Activated T-helper 1 cell treated with anti-CD3 and anti-CD28 coated beads, Interleukin-12 subunit alpha, Interleukin-12 subunit beta, Interleukin-2, Interleukin-4 antibody, amounts not matched to agents 30 ng/mL and 10 ng/mL and 1 ng/mL, durations not matched to agents 14 hours and 24 hours and 36 hours (primary cell): ENCODE measurements at places on chromosomes 6 and 20.

DNA sequence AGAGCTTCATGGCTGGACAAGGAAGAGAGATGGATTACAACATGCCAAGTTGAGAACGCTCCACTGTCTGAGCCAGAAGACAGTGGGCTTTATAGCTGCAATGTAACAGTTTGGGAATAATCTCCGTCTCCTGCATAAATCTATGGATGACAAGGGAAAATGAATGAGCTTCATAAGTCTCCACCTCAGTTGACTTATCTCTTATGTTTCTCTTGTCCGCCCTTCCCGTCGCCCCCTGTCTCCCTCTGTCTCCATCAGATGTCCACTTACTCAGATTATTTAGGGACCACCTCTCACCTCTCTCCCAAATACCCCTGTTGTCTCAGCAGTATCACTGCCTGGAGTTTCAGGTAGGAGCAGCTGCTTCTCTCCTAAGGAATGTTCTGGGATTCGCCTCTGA, 13.7 kb upstream of the BPIFA2 start:
- no peaks in the 10 kb centered on the region for H3K4me1 ChIP-seq
- DNase-seq: no peak
- no peak overlapping the region for H3K4me3 ChIP-seq
- H3K36me3 ChIP-seq: no peaks in the 10 kb centered on the region
- H3K27ac ChIP-seq: no peak overlapping the region
- H3K27me3 ChIP-seq: peaks cover 3% of the 10 kb centered on the region

GRCh38 chr6:6003621-6004366, 2.9 kb downstream of the NRN1 start:
- H3K4me3 ChIP-seq: peak overlapping the region; percentile 83
- DNase-seq: no peak
- H3K27me3 ChIP-seq: peaks cover 84% of the 10 kb centered on the region
- H3K27ac ChIP-seq: peak overlapping the region; percentile 91
- H3K4me1 ChIP-seq: peaks cover 59% of the 10 kb centered on the region

GRCh38 chr20:57259121-57259937, 7.1 kb downstream of the BMP7 start:
- peaks cover 5% of the 10 kb centered on the region for H3K4me1 ChIP-seq
- no peak overlapping the region for H3K4me3 ChIP-seq
- H3K27me3 ChIP-seq: peaks cover 58% of the 10 kb centered on the region
- no peak for DNase-seq

DNA sequence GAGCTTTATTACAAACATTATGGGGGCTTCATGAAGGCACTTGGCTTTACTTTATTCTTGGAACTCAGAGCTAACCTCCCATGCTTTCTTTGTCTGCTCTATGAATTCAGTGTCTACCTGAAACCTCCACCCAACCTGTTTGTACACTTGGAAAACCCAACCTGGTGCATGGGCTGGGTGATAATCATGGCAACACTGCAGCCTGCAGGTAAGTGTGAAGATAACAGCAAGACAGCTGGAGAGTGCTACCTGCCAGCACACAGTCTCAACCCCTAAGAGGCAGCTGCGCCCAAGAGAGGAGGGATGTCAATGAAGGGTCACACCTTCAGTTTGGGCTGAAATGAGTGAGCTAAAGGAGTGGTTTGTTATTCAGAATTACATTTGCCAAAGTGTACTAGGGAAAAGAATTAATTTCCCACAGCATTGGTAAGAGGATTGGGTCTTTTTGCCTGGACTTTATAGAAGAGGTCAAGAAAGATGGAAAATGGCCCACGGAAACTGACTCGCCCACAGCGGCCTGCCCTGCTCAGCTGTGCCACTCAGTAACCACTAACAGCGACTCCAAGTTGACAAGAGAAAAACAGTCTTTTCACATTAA, 24.4 kb downstream of the FOXQ1 start:
- H3K4me3 ChIP-seq: no peak overlapping the region
- H3K4me1 ChIP-seq: no peaks in the 10 kb centered on the region
- no peak overlapping the region for H3K27ac ChIP-seq
- H3K36me3 ChIP-seq: no peaks in the 10 kb centered on the region
- peaks cover 18% of the 10 kb centered on the region for H3K27me3 ChIP-seq
- no peak for DNase-seq

- no peaks in the 10 kb centered on the region for H3K27me3 ChIP-seq
- no peak overlapping the region for H3K27ac ChIP-seq
- no peaks in the 10 kb centered on the region for H3K36me3 ChIP-seq
Observed at GRCh38 chr6:19312241-19312978, 524.8 kb upstream of the ID4 start.
